ENCODE measurements at places on chromosomes 1 and 21.

- no peak for DNase-seq
Observed at GRCh38 chr1:5404412-5405203, 587.6 kb downstream of the NPHP4 start.

GRCh38 chr21:26769613-26770188, 75.5 kb downstream of the ADAMTS1 start:
- DNase-seq, result no peak

DNA sequence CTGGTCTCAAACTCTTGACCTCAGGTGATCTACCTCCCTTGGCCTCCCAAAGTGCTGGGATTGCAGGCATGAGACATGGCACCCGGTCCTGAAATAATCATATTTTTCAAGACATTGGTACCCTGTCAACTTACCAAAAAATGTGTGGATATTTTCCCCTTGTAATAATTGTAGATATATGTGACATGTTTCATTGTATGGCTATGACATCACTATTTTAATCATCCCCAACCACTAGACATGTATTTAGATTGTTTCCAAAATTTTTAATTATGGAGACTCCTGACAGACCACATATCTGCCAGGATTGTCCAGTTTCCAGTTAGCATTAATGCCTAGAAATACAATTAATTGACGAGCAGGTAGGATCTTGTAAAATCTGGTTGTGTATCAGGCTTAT, 96.7 kb upstream of the NEGR1 start:
- DNase-seq, result no peak

- DNase-seq, result no peak
Observed at GRCh38 chr1:86542631-86543030, 4.2 kb upstream of the CLCA4 start.

DNA sequence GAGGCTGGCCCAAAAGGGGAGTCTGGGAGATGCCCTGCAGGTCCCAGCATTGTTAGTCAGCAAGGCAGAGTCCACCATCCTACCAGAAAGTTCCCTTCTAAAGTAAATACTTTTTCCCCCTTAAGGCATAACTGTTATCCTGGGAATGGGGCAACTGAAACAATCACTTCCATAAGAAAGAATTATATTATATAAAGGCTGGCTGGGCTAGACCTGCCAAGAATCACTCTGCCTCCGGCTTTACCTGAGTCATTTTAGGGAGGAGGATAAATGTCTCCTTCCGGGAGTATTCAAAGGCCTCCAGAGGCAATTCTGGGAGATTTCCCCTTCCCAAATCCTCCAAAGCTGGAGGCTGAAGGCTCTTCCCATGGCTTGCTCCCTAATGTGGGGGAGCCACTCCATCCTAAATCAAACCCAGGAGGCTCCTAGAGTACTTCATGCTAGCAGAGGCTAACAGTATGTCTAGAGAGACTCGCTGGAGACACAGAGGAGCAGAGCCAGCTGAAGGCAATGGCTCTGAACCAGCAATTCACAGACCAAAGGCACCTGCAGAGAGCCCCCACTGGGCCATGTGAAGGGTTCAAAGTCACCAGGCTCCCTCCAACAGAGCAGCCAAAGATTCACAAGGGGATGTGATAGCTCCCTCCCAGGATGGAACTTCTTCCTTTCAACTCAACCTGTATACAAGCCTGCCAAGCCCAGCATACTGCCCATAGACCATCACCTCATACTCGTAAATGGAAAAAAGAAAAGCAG, 116.0 kb downstream of the ASTN1 start:
- DNase-seq, result no peak

GRCh38 chr1:61570191-61570590, 154.8 kb downstream of the TM2D1 start:
- DNase-seq, result no peak

DNA sequence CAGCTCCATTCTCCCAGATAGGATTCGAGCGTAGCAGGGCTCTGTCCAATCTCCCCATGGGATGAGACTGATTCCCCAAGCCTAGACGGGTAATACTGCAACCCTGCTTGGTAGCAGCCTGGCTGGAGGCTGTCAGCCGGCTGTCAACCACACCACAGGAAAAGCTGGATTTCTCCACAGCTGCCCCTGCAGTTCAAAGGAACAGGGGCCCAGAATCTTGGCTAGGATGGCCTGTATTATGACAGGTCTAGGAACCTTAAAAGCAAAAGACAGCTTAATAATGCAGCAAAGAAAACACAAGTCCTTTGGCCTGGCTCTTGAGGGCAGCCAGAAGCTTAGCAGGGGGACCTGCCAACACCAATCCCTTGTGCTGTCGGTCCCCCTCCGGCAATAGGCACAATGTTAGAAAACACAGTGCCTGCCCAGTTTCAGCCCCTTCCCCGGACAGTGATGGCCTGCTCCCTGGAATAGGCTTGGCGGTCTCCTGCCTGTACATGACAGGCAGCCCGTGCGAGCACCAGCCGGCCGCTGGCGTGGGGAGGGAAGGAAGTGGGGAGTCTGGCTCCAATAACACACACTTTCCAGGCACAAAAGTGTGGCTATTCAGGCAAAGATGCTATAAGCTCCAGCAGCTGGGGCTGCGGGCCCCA, 90.5 kb downstream of the TRABD2B start:
- no peak for DNase-seq

- DNase-seq, result no peak
Observed at GRCh38 chr21:45454926-45455673, 50.1 kb downstream of the COL18A1 start.
